ENCODE measurements at places on chromosomes 3 and 15. TPM values are rescaled to one million over a fixed set of nuclear protein-coding genes. Genes with fewer than 3 reads are reported as not detected.

- no peak for DNase-seq
These were observed 109.0 kb upstream of the IL12A start for GRCh38 chr3:159879598-159879997.

- DNase-seq, result no peak
These were observed 51.7 kb downstream of the PHLDB2 start for GRCh38 chr3:111910806-111911205.

TLR9 gene
- polyA plus RNA-seq, result 0.28 TPM

DNA sequence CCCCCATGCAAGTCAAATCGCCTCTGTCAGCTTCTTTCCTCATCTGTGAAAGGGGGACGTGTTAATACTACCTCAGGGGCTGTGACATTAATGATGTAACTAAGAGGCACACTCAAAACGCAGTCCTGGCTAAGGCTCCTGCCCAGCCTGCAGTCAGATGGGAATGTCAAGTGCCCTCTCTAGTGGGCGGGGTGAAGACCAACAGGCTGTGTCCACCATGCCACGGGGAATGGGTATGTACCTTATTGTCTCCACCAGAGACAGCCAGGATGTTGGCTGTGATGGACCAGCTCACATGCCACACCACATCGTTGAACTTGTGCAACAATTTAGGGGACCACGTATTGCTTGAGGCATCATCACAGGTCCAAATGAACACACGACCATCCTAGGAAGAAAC lies 11.0 kb upstream of the GHRL start:
- DNase-seq, result no peak

GRCh38 chr3:21790466-21790865 lies 39.5 kb upstream of the ZNF385D start:
- no peak for DNase-seq

ZIC1 gene
- 0.03 TPM for polyA plus RNA-seq

DNA sequence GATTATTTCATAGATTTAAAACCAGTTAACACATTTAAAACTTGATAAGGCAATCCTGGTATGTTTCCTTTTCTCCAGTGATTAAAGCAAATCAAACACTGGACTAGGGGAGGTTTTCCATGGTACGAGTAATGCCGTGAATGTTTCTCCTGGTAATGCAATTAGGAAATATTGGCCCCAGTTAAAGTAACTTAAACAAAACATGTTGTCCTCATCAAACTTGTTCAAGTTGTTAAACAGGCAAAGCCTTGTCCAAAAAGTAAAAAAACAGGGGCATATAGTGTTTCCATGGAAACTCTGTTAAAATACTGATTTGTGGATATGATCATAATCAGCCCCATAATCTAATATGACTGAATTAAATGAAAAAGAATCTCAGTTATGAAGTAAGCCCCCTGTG lies 13.1 kb upstream of the LRTM1 start:
- DNase-seq, result no peak

GRCh38 chr15:57883701-57884100 lies 177.2 kb downstream of the POLR2M start:
- no peak for DNase-seq

GRCh38 chr15:76057332-76058000 lies 2.3 kb upstream of the TMEM266 start:
- peak; percentile 42 for DNase-seq

DNA sequence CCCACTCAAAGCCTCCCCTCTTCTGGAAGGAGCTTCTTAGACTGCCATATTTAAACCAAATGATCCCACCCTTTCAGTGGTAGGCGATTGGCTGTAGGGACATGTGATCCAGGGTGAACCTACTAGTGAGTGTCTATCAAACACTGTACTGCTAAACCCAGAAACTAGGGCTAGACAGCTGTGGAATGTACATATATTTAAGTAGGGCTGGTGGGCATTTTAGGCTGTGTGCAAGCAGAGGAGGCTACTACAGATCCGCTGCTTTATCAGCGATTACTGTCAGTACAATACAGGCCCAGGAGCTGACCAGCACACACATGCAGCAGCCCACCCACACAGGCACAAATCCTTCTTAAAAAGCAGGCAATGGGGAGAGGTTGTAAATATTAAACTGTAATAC lies 15.4 kb upstream of the LARP6 start:
- no peak for DNase-seq

DNA sequence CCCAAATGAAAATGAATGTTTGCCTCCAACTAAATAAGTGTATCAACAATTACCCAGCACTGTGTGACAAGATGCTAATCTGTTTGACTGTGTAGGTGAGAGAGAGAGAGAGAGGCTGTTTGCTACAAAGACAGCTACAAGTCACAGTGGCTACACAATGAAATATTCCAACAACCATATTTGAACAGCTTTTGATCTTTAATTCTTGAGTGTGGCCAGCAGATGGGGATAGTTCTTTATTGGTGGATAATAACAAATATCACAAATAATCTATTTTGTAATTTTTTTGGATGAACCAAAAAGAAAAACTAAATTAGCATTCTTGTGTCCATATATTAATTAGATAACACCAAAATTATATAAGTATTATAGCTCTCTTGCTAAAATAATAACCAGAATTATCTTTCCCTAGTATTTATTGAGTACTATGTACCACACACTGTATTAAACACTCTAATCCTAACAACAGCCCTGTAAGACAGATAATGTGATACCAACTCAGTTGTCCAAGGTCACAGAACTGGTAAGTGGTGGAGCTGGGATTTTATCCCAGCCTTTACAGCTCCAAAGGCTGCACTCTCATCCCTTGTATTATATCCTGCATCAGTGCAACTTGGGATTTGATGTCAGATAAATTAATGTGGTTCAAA lies 61.9 kb upstream of the C3orf80 start:
- DNase-seq, result no peak

OIP5 gene
- 6.4 TPM for polyA plus RNA-seq

RLBP1 gene
- polyA plus RNA-seq, result not detected

DNA sequence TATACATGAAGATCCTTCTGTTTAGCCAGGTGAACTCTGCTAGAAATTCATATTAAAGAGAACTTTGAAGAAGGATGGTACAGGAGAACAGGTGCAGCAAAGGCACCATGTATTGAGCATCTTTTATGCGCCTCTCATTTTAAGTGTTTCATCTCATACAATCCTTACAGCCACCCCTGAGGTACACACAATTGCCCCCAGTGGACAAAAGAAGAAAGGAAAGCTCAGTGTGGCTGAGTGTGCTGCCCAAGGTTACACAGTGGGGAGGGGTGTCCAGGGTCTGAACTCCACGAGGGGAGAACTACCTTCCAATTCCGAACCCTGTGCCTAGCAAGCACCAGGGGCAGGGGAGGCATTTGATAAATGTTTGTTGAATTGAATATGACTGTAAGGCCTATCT lies 98.6 kb downstream of the MECOM start:
- no peak for DNase-seq

- DNase-seq, result no peak
These were observed 7.3 kb upstream of the TM6SF1 start for GRCh38 chr15:83100097-83100646.

- DNase-seq, result no peak
These were observed 10.5 kb downstream of the SLC24A5 start for GRCh38 chr15:48131324-48131723.

DNA sequence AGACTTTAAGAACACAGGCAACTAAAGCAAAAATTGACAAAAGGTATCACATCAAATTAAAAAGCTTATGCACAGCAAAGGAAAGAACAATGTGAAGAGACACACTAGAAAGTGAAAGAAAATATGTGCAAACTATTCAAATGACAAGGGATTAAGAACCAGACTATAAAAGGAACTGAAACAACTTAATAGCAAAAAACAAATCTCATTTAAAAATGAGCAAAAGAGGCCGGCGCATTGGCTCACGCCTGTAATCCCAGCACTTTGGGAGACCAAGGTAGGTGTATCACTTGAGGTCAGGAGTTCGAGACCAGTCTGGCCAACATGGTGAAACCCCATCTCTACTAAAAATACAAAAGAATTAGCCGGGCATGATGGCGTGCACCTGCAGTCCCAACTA lies 14.4 kb downstream of the NGLY1 start:
- DNase-seq, result no peak

CHRM5 gene
- 0.23 TPM for polyA plus RNA-seq

- peak; percentile 31 for DNase-seq
These were observed 31.6 kb upstream of the LRRC3B start for GRCh38 chr3:26590919-26591484.

DNA sequence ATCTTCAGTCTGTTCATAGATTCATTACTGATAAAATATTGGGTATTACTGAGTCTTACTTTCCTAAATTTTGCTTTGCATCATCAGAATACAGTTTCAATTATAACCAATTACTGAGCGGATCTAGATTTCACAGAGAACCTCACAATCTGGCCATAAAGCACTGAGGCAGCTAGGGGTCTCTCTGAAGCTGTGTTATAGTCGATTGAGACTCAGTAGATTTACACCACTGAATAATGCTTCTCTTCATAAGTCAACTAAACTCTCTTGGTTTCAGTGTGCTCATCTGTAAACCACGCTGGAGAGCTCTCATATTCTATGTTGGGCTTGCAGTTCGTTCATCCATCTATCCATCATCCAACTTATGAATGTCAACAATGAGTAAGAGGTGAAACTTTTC lies 180.6 kb downstream of the GREM1 start:
- no peak for DNase-seq

GRCh38 chr3:36302158-36302509 lies 78.2 kb upstream of the STAC start:
- DNase-seq, result no peak

DNA sequence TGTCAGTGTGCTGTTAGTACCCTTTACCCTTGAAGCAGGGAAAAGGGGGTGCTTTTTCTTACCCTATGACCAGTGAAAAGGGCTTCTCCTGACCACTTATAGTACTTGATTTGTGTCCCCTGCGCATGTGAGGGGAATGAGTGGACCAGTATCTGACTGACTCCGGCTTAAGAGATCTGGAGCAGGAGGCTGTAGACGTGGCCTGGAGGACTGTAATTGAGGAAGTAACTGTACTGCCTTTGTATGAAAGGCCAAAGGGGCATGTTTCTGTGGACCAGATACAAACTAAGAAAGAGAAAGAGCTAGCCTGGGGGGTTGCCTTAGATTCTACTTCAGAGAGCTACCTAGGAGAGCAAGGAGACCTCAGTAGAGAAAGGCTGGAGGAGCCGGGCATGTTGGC lies 89.9 kb upstream of the TBL1XR1 start:
- DNase-seq, result no peak

GRCh38 chr15:62894322-62895085 lies 148.0 kb upstream of the TPM1 start:
- no peak for DNase-seq

ARGFX gene
- polyA plus RNA-seq, result not detected

DNA sequence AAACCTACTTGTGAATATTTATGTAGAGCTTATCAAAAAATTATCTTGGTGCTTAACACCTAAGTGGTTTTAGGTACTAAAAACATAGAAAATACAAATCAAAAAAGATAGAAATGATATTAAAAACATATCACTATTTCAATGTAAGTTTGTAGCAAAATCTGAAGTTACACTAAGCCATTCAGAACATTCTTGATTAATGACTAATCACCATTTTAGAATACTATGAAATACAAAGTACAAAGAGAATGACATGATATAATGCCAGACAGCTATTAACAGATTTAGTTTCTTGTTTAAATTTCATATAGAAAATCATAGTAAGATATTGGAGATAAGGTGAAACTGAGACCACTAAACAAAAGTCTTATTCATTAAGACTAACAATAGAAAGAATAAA lies 169.7 kb upstream of the AGTR1 start:
- DNase-seq, result no peak

DNA sequence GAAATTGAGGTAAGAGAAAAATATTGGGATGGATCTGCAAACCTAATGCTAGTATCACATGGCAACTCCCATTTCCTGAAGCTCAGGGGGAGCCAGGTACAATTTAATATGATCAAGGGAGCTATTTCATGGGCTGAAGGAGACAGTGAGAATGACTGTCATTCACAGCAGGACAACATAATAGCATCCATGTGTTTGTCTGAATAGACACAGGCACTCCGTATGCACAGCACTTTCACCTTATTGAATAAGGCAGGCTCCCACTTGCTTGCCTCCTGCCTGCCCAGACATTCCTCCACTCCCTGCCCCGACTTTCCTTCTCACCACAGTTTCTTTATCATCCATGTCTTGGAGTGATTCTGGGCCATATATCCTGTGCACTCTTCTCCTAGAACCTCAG lies 156.6 kb upstream of the SLC24A5 start:
- no peak for DNase-seq

ESYT3 gene
- polyA plus RNA-seq, result 18.7 TPM

- DNase-seq, result peak; percentile 70
These were observed 38.6 kb downstream of the SGO1 start for GRCh38 chr3:20147361-20147760.

GRCh38 chr3:149174901-149175300 lies 45.5 kb downstream of the HPS3 start:
- no peak for DNase-seq

- no peak for DNase-seq
These were observed 15.9 kb downstream of the PPM1L start for GRCh38 chr3:160771811-160772459.

DNA sequence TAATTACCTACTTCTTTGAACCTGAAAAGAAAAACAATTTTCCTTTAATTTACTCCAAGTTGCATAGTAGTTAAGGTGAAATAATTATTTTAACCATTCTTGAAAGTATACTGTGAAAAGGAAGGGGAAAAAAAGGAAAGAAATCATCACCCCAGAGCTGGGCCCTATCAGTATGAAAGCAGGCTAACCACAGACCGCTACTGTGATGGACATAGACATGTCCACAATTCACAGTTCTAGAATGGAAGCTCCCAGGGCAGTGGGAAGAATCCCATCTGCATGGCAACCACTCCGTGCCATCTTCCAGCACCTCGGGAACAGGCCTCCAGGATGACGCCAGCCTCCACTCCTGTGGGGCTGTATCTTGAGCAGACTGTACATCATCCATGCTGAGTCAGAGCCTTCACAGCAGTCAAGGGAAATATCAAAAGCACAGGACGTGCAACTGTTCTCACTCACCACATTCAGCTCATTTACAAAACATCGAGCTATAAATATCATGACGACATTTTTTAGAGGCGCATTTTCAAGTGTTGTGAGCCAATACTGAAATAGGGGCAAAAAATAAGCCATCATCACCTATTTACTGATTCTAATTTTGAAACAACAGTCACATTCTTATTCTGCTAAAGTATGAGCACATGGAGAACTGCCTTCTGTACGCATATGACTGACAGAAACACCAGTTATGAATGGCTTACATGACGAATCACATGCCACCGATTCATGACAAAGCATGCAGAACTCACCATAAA lies 119.7 kb downstream of the SNRK start:
- peak; percentile 54 for DNase-seq

SLC22A13 gene
- polyA plus RNA-seq, result 0.11 TPM

ATRIP gene
- 12.0 TPM for polyA plus RNA-seq

CLSTN2 gene
- polyA plus RNA-seq, result 0.93 TPM

DNA sequence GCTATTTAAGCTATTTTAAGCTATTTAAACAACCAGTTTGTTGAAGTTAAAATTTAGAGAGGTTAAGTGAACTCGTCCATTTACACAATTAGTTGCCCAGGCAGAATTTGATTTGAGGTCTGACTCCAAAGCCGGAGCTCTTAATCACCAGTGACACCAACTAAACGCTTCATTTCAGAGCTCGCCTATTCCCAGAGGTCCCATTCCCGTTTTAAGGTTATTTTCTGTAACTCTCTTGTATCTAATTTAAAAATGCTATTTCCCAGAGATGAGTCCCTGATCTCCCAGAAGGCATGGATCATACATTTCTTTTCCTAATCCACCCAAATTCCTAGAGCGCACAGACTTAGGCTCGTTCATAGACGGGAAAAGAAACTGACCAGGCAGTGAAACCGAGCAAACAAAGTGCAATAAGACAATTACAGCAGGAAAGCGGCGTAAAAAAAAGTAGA lies 904 bp upstream of the MCTP2 start:
- no peak for DNase-seq
